ENCODE measurements at places on chromosomes 5 and 9.

DNA sequence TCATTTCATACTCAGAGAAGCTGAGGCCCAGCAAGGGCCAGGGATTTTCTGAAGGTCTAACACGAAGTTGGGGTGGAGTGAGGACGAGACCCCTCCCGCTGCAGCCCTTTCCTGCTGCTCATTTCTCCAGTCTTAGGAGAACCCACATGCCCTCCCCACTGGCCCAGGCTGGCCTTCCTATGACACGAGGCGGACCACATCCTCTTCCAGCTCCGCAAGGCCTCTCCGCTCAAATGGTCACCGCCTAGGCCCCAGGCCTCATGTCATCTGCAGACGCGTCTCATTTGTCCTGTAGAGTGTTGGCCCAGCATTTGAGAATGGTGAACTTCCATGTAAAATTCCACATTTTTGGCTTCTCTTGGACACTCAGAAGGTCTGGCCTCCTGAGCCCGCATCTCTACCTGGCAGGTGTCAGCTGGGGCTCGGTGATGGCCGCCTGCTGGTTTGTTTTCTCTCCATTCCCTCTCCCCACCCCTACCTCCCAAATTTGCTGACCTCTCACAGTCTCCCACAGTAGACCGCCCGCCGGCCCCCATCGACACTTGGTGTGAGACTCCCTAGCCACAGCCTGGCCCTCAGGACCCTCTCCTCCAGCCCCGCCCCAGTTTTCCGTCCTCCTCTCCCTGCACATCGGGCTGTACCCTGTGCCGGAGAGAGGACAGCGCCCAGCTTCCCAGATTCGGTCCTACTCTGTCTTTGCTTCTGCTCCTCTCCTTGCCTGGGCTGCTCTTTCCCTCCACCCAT lies 51.7 kb downstream of the ERGIC1 start:
- DNase-seq, result no peak

- DNase-seq, result no peak
Observed at GRCh38 chr5:178277346-178277745, 44.7 kb upstream of the PHYKPL start.

DNA sequence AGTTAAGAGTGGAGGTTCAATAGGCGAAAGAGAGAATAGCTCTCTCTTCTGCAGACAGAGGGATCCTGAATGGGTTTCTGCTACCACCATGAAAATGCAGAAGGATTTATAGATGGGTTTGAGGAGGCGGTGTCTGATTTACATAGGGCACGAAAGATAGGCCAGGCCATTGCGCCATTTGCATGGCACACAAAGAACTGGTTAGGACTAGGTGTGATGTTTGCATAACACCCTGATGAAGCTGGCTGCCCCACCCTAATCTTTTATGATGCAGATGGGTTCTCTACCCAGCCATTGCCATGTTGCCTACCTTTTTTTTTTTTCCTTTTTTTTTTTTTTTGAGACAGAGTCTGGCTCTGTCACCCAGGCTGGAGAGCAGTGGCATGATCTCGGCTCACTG lies 51.4 kb upstream of the PDZD2 start:
- DNase-seq, result peak; percentile 13

DNA sequence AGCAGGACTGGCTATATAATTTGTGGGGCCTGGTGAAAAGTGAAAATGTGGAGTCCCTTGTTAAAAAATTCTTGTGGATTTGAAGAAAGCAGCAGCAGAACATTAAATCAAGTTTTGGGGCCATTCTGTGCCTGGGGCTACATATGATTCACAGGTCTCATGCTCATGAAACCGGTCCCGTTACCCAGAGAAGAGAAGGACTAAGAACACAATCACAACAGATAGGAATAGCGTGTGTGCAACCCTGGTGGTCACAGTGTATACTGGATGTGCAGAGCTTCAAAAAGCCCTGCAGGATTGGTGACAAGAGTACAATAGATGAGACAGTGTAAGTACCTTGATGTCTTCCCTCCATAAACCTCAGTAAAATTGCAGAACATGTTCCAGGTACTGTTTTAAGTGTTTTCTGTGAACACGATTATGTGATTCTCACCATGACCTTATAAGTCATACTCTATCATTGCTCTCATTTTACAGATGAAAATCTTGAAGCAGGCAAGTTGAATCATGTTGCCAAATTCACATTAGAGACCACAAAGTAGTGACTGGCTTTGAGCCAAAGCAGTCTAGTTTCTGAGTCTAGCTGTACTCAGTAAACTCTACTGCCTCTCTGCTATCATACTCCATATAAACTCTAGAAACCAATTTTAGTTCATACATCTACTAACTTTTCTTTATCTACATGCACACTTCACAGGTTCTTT lies 636.5 kb downstream of the TAF11L14 start:
- DNase-seq, result no peak

GRCh38 chr5:108420158-108420557 lies 38.3 kb upstream of the FBXL17 start:
- no peak for DNase-seq

GRCh38 chr5:112276991-112277390 lies 142.1 kb downstream of the EPB41L4A start:
- no peak for DNase-seq

DNA sequence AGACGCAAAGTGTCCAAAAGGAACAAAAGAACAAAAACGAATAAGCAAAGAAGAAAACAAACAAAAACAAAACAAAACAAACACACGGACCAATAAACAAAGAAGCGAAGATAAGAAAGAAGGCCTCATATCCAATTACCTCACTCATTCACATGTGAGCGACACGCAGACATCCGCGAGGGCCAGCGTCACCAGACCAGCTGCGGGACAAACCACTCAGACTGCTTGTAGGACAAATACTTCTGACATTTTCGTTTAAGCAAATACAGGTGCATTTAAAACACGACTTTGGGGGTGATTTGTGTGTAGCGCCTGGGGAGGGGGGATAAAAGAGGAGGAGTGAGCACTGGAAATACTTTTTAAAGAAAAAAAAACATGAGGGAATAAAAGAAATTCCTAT lies 28.3 kb upstream of the WWC1 start:
- no peak for DNase-seq

DNA sequence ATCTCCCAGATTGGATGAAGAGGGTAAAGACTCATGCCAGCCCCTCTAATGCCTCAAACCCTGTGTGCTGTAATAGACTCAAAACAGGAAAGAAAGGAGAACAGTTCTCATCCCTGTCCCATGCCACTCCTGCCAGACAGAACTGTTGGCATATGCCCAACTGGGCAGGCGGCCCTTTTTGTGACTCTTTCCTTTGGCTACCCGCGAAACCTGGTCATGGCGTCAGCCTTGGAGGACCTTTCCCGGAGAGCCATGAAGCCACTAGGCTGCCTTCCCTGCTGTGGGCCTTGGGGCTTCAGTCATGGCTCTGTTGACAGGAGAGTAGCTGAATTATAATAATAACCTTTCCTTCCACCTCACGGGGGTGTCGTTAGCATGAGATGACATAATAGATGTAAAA lies 75.9 kb upstream of the SEMA6A start:
- DNase-seq, result no peak

DNA sequence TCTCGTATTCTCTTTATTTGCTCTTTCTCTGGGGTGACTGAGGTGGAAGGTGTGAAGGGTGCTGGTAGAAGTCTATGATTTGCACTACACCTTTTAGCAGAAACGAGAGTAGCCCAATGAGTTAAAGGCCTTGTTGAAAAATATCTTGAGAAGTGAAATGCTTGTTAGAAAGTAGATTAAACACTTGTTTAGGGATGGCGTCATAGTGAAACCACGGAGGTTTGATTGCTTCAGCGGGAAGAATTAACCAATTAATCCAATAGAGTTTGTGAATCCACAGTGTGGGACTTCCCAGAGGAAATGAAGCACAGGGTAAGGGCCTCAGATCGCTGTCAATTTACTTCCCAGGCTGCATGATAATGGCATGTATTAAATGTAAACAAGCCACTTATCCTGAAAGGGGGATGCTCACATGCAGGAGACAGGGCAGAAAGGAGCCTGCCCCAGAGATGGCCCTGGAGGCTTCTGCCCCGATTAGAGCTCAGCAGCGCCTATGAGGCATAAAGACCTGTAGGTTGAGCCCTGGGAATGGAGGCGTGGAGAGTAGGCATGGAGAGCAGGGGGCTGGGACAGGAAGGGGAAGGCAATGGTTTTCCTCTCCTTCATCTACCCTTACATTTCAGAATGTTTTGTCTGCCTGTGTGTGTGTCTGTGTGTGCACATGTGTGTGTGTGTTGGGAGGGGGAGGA lies 1.5 kb downstream of the FAM170A start:
- no peak for DNase-seq

GRCh38 chr9:546235-546634 lies 295.3 kb upstream of the DMRT1 start:
- DNase-seq, result no peak
